Stomach (tissue), 19 donors: ENCODE measurements at places on chromosomes 13 and 19.

DNA sequence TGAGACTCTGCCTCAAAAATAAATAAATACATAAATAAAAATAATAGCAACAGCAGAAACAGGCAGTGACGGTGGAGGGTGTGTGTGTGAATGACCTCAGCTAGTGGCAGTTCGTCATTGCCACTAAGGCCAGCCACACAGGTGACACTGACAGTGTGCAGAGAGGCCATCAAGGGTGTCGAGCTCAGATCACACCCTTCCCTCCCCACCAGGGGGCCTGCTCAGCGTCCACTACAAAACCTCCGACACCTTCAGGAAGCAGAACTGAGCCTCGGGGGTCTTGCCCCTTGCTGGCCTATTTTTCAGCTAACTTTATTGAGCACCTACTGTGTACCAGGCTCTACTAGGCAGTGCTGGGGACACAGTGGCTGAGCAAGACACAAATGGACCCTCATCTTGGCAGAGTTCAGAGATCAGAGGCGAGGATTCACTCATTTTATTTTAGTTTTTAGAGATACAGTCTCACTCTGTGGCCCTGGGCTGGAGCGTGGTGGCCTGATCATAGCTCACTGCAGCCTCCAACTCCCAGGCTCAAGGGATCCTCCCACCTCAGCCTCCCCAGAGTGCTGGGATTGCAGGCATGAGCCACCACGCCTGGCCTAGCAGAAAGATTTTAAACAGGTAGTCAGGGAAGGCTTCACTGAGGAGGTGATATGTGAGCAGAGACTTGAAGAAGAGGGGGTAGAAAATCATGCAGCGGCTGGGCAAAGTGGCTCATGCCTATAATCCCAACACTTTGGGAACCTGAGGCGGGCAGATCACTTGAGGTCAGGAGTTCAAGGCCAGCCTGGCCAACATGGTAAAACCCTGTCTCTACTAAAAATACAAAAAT, 30.3 kb upstream of the SEMA6B start:
- DNase-seq, result no peak

DNA sequence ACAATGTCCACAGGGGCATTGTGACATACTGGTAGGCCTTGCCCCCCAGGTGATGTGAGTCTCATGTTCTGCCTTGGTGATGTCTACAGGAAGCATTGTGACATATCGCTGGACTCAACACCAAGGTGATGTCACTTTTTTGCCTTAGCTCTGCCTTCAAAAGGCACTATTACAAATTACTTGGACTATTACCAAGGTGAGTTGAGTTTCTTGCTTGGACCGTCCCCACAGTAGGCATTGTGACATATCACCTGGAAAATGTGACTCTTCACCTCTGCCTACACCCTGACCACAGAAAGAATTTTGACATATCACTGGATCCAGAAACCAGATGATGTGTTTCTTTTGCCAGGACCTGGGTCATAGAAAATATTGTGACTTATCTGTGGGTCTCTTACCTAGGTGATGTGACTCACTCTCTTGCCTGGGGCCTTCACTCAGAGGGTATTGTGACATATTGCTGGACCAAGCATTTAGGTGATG, 60.6 kb upstream of the ZNF724 start:
- no peak for DNase-seq

- peak; percentile 70 for DNase-seq
Observed at GRCh38 chr13:98313023-98313921, 136.2 kb upstream of the RNF113B start.

DNA sequence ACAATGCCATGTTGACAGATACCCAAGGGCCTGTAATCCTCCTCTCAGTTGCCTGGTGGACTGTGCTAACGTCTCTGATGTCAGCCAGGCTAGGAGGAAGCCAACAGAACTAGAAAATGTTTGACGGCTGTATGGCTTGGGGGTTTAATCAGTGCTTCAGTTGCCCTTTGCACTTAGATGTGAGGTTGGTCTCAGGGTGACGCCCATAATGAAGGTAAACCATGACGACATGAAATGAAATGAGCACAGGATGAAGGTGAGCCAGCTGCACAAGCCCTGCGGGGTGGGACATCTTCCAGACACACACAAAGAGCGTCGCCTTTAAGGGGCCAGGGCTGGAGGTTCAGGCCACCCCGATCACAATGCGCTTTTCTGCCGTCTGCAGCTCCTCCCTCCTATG, 127.2 kb downstream of the CRYL1 start:
- peak; percentile 7 for DNase-seq

- DNase-seq, result peak; percentile 58
Observed at GRCh38 chr13:74306496-74306895, 172.3 kb upstream of the KLF12 start.

DNA sequence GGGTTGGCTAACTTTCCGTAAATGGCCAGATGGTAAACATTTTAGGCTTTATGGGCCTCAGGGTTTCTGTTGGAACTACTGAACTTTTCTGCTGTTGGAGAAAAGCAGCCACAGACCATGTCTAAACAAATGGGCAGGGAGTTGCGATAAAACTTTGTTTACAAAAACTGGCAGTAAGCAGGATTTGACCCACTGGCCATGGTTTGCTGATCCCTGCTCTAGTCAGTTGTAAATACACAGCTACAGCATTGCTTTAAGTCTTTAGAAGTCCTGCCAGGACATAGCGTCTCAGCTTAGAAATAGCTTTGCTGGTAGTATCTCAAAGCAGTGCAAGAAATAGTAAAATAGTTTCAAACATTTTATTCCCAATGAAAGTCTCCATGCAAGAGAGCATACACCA, 88.4 kb downstream of the NALCN start:
- DNase-seq, result no peak

- DNase-seq, result no peak
Observed at GRCh38 chr13:51324714-51325420, 14.6 kb upstream of the SERPINE3 start.

- no peak for DNase-seq
Observed at GRCh38 chr13:25149711-25150110, 22.4 kb downstream of the AMER2 start.

DNA sequence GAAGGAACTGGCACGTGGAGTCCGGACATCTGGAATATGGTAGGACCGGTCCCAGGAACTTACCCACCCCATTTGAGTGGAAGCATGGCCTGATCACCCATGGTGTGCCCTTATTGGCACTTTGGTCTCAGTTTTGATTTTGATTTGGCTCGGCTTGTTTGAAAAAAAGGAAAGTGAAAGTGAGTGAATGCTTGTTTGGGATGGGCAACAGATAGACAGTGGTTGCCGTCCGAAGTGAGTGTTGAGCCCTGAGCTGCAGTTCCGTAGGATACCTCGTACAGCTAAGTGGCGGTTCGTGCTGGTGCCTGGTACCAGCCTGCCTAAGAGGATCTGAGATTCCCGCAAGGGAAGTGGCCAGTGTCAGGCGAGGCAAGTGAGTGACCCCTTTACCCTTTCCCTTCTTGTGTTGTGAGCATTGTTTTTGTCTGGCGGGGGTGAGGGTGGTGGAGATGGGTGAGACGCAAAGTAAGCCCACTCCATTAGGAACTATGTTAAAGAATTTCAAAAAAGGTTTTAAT, 605.8 kb downstream of the UQCRFS1 start:
- no peak for DNase-seq

DNA sequence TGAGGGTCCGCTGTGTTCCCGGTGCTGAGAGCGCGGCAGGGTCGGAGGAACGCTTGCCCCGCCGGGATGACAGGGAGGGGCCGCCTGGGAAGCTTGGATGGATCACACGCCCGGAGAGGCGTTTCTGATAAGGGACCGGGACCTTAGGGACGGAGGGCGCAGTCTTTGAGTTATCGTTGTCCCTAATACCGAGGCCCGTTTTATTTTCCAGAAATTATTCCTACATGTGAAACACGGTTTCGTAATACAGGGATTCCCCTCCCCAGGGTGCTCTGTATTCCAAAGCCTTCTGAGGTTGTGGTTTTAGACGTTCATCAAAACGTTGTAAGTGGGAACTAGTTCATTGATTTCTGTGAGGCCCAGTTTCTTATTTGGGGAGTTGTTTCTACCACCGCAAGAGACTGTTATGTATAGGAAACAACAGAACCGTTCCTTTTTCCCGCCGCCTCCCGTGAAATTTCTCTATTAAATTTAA, 752 bp downstream of the PDCD5 start:
- peak; percentile 54 for DNase-seq

- DNase-seq, result no peak
Observed at GRCh38 chr13:37348916-37349643, 243.6 kb upstream of the CSNK1A1L start.

DNA sequence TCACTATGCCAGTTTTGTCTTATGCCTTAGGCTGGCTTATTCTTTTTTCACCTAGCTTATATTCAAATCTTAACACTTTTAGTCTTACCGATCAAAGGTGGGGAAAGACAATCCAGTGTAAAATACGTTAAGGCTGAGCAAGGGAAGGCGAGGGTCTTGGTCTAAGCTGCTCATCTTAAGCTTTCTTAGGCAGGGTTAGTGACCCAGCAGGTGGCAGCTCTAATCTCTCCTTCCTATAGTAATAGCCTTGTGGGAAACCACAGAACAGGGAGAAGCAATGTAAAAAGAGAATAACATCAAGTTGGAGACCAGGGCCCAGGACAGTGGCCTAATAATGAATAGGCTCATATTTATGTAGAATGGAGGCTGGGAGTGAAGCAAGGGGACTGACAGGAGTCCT, 45.9 kb downstream of the COG3 start:
- no peak for DNase-seq

GRCh38 chr13:76632401-76633044, 253.7 kb downstream of the KCTD12 start:
- no peak for DNase-seq
